ENCODE measurements at places on chromosomes 11 and 22.

DNA sequence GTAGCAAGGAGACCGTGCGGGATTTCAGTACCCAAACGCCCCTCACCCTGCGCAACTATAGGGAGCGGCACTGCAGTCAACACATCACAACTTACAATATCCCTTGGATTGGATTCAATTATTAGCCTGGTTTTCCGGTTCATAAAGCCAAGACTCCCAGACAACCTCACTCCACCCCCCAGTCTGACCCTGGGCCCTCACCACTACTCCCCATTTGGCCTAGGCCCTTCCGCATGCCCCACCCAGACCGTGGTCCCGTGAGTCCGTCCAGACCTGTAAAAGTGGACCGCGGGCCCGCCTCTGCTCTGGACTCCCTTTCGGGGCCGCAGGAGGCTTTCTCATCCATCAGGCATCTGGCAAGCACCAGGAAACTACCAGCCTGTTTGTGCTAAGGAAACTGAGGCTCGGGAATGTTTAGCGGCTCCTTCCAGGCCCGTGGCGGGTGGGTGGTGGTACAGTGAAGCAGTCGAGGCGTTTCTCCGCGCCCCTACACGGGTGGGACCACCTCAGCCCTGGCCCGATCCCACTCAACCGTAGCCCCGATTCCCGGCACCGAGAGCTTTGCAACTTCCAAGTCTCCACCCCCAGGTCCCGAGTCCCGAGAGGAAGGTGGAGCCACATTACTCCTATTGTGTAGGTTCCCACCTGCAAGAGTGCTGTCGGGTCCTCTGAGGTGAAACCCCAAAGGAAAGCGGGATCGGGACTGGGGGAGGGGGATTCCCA is 679 bp upstream of the DPP3 start:
- no peaks in the 10 kb centered on the region for H3K27me3 ChIP-seq
- peaks cover 3% of the 10 kb centered on the region for H3K4me1 ChIP-seq
- H3K27ac ChIP-seq: peak overlapping the region; percentile 98
- H3K4me3 ChIP-seq: peak overlapping the region; percentile 60

DNA sequence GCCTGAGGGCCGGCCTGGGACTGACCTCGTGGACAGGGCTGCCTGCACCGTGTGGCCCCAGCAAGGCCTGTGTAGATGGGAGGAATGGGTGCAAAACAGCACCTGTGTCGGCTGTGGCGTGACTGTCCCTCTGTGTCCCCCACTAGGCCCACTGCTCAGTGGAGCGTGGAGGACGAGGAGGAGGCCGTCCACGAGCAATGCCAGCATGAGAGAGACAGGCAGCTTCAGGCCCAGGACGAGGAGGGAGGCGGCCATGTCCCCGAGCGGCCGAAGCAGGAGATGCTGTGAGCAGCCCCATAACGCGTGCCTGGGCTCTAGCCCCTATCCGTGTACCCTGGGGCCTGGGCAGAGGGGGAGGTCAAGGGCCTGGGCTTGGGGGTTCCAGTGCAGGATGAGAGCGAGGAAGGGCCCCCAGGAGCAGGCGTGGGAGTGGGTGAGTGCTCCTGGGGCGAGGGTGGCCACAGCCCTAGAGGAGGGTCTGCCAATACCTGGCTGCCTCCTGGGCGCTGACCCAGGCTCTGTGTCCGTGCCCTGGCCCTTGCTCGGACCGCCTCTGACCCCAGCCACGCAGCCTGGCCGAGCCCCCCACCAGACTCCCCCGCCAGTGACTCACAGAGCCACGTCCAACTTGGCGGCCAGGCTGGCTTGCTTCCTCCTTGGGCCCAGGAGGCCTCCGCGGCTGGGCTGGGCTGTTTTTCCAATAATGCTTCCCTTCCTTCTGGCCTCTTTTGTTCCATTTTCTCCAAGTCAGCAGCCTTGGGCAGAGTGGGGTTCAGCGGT is 11.6 kb downstream of the PRR33 start:
- no peak overlapping the region for H3K4me3 ChIP-seq
- peak overlapping the region; percentile 60 for H3K27ac ChIP-seq
- no peak for DNase-seq
- H3K4me1 ChIP-seq: no peaks in the 10 kb centered on the region
- H3K36me3 ChIP-seq: no peaks in the 10 kb centered on the region
- no peaks in the 10 kb centered on the region for H3K27me3 ChIP-seq

- no peak overlapping the region for H3K27ac ChIP-seq
- H3K27me3 ChIP-seq: no peaks in the 10 kb centered on the region
- no peak overlapping the region for H3K4me3 ChIP-seq
- H3K4me1 ChIP-seq: no peaks in the 10 kb centered on the region
- H3K36me3 ChIP-seq: no peaks in the 10 kb centered on the region
- DNase-seq: peak; percentile 10
Observed at GRCh38 chr11:93622043-93622442, 39.4 kb upstream of the CEP295 start.

- no peak overlapping the region for H3K27ac ChIP-seq
- no peak for DNase-seq
- H3K27me3 ChIP-seq: no peaks in the 10 kb centered on the region
Observed at GRCh38 chr11:17400048-17400775, 11.8 kb upstream of the KCNJ11 start.

DNA sequence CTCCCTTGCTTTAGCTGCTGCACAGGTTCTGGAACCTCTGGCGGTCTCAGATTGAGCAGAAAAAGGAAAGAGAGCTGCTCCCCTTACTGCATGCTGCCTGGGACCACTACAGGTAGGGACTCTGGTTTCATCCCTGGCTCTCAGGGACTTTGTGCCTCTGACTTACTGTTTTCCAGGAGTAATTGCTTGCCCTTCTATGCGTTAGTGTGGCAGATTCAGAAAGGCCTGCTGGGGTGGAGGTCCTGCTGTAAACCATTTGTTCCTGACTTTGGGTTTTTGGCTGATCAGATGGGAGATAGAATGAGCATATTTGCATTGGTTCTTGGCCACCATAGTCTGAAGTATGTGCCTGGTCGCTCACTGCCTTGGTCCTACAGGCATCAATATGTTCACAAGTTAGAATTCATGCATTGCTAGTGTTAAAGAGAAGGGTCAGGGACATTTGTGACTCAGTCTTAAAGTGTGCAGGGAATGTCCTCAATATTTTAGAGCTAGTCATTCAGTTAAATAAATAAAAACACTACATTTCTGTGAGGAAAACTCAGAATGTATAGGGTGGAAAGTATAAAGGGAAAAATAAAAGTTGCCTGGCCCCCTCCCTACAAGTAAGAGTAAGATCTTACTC is 78.0 kb downstream of the PISD start:
- peaks cover 11% of the 10 kb centered on the region for H3K36me3 ChIP-seq
- H3K27ac ChIP-seq: no peak overlapping the region
- peaks cover 17% of the 10 kb centered on the region for H3K4me1 ChIP-seq
- no peaks in the 10 kb centered on the region for H3K27me3 ChIP-seq
- DNase-seq: no peak
- no peak overlapping the region for H3K4me3 ChIP-seq
